ENCODE measurements at places on chromosomes 16 and 17.

GRCh38 chr16:84678541-84678940 is 21.3 kb upstream of the USP10 start:
- DNase-seq = no peak

GRCh38 chr16:80914379-80915078 is 92.2 kb downstream of the CMC2 start:
- DNase-seq = no peak

DNA sequence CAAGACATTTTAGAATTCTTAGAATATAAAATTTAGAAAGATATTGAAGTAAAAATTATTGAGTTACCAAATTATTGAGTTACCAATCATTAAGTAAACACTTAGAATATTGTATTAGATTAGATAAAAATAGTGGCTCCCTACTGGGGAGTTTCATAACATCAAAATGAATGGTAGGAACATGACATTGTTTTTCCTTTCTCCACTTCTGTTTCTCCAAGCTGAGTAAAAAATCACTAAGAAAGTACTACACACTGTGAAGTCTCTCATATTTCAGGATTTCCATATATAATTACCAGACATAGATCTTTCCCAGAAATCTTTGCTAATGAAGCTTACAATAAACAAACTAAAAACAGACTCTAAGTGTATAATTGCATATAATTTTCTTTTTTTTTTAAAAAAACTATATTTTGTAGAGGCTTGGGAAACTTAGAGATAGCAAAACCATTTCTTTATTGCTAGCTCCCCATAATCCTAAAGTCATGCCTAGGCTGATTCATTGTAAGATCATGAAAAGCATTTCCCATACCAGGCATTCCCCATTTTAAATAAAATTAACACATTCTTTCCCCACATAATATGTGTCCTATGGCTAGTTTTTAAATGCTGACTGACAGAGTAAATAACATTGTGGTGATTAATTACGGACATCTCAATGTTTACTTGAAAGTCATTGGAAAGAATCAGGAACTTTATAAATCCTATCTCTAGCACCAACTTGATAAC is 1408.7 kb upstream of the GOT2 start:
- no peak for DNase-seq

DNA sequence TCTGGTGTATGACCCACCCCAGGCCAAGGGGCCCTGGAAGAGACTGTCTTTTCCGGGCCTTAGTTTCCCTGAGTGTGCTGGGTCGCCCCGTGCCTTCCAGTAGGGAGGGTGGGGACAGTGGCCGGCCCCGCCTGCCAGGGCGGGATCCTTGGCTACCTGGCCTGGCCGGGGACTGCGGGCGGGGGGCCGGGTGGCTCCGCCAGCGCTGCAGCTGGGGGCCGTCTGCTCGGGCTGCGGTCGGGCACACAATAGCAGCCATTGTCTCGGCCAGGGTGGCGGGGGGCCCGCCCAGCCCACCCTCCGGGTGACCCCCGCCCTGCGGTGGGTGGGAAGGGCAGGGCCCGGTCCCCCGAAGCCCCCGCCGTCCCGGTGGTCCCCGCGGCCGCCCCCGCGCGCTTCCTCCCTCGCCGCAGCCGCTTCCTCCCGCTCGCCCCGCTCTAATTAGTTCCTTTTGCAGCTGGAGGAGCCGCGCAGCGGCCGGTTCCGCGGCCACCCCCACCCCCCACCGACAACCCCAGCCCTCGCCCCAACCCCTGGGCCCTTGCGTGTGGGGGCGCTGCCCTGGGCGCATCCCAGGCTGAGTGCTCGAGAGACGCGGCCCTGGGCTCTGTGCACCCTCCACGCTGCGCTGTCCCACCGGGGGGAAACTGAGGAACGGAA is 11.6 kb downstream of the GLIS2 start:
- no peak for DNase-seq

- DNase-seq = no peak
Measured at GRCh38 chr16:88651276-88651988, 579 bp upstream of the CYBA start.

DNA sequence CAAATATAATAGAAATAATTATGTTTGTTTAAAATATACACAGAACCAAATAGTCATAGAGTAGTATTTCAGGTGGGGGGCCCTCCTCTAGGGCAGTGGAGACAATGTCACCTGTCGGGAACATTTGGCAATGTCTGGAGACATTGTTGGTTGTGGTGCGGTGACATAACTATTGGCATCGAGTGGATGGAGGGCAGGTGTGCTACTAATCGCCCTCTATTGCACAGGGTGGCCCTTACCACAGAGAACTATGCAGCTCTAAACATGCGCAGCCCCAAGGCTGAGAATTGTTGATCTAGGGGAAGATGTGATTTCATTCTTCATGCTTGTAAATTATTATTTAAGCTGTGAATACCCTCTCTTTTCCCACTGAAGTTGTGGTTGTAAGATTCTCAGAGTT is 594.0 kb downstream of the WWOX start:
- DNase-seq = no peak

DNA sequence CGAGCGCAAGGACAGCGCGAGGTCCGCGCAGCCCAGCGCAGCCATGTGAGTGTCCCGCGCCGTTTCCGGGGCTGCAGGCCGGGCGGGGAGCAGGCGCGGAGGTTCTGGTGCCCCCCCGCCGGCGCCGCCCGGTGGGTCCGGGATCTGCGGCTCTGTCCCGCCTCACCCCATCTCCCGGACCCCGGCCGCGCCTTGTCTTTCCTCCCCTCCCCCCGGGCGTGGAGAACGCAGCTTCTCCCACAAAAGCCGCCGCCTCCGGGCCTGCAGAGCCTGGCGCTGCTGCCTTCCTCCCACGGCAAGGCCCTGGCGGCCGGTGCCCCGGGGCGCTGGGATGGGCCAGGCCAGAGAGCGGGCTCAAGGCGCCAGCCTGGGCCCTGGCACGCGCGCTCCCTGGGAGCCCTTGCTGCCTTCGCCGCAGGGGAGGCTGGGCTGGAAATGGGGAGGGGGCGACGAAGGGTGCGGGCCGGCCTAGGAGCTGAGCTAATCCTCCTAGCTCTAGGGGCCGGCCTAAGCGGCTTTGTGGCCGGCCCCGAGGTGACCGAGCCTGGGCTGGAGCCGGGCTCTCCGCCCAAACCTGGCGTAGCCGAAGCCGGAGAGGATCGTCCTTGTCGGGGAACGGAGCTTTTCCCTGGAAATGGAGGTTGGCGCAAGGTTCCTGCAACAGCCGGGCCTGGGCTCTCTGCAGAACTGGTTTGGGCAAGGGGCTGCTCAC is 397 bp downstream of the RIPOR1 start:
- DNase-seq = no peak

DNA sequence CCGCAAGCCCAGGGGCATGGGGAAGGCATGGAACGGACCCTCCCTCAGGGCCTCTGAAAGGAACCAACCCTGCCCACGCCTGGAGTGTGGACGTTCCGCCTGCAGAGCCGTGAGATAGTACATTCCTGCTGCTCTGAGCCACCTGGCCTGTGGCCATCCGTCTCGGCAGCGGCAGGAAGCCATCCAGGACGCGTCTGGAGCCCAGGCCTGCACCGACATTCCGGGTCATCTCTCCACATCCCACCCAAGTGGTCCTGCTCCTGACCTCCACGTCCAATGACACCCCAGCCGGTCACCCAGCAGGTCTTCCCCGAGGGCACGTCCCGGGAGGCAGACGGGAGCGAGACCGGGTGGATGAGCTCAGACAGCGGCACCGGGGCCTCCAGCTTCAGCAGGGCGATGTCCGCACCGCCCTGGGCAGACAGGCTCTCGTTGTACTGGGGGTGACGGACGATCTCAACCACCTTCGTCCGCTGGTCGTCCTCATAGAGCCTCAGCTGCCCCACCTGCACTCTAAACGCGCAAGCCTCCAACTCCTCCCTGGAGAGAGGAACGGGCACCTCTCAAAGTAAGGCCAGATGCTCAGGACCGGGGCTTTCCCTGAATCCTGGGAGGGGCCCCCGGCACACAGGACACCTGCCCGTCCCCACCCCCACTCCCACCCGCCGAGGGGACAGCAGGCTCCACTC is 21.3 kb upstream of the UBE2I start:
- DNase-seq = no peak

- no peak for DNase-seq
Measured at GRCh38 chr17:41769985-41770384, 16.5 kb downstream of the JUP start.

- DNase-seq = no peak
Measured at GRCh38 chr16:53827741-53828140, 123.8 kb downstream of the FTO start.

- DNase-seq = no peak
Measured at GRCh38 chr17:56468840-56469239, 124.7 kb upstream of the NOG start.

- no peak for DNase-seq
Measured at GRCh38 chr17:69450918-69451317, 36.4 kb downstream of the MAP2K6 start.

GRCh38 chr17:48621410-48622392 is 4.5 kb downstream of the HOXB9 start:
- no peak for DNase-seq

DNA sequence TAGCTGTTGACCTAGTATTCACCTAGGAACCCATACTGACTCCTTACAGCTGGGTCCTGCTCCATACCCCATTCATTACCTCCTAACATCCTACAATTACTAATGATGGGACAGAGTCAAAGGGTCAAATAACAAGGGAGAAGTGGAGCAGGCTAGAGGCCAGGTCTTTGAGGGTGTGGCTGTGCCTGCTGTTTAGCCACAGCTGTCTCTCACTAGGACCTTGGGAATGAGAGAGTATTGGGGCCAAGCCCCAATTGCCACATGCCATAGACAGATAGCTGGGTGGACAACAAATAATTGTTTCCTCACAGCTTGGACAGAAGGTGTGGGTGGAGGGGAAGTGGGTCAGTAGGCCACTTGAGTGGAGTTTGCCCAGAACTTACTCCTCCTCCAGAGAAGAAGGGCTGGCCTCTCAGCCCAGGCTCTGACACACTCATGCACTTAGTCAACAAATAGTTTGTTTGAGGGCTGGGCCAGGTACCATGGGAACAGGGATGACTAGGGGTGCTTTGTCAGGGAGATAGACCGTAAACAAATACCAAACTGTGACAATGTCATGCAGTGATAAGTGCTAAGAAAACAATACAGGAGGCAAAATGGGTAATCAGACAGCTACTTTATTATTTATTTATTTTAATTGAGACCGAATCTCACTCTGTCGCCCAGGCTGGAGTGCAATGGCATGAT is 10.2 kb upstream of the CENPT start:
- no peak for DNase-seq

DNA sequence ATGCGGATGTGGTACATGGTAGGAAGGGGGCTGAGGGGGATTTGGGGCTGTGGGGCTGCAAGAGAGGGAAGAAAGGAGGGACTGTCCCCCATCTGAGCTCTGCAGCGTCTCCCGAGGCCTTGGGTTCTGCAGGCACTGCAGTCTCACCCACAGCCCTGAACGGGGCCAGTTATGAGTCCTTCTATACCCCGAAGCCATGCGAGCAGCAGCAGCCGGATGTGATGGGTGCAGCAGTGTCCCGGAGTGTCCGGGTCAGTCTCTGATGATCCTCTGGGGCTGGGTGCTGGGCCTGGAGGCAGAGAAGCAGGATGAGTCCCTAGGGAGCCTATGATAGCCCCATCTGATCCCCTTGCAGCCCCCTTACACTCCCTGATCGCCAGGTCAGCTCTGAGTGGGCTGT is 41.5 kb downstream of the CPNE2 start:
- no peak for DNase-seq

DNA sequence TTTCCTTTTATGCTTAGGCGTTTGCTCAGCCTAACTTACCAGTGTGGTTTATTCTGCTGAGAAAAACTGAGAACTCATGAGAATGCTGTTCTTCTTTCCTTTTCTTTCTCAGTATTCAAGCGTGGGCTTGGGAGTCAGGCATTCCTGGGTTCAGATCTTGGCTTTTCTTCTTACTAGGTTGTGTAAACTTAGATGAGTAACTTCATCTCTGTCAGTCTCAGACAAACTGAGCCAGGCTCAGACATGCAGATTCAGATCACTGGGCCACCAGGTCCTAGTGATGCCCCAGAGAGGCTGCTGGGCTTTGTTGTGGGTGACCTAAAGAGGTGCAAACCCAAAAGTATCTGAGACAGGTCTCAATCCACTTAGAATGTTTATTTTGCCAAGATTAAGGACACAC is 95.8 kb upstream of the MPHOSPH6 start:
- no peak for DNase-seq

- DNase-seq = no peak
Measured at GRCh38 chr16:84514295-84514873, 9.9 kb upstream of the MEAK7 start.

GRCh38 chr17:1764284-1764683 is 2.4 kb downstream of the SERPINF1 start:
- DNase-seq = no peak

- DNase-seq = no peak
Measured at GRCh38 chr17:79650283-79650682, 39.4 kb upstream of the RBFOX3 start.

DNA sequence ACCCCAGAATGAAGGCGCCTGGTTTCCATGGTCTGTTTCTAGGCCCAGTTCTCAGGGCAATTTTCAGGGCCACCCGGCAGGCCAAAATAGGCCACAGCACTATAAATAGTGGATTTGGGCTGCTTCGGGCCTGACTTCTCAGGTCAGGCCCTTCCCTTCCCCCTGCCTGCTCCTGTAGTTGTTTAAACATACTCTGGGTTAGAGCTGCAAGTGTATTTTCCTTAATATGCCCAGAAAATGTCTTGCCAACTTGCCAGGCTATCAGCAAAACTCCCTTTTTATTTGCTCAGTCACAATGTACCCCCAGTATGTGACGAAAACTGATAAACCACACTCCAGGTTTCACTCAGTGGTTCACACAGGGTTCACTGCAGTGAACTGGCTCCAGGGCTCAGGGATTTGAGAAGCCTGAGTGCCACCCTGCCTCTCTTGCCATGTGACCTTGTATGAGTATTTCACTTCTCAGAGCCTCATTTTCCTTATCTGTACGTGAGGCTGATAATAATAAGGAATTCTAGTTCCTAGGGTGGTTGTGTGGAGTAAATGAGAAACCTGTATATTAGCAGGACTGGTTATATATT is 76.5 kb downstream of the GPRC5B start:
- DNase-seq = no peak

- DNase-seq = no peak
Measured at GRCh38 chr16:13779676-13780075, 140.3 kb upstream of the ERCC4 start.

DNA sequence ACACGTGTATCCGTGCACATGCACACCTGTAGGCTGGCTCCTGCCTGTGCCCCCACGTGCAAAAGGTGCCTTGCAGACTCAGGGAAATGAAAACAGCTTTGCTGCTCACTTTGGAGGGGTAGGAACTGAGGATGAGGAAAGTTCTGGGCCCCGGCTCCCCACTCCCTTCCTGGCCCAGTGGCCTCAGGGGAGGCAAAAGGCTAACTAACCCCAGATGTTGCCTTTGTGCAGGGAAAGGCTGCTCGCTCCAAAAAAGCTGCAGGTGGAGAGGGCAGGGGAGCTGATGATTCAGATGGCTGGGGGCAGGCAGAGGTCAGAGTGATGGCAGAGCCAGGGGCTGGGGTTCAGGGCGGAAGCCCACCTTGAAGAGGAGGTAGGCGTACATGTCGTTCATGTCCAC is 12.4 kb downstream of the PLCD3 start:
- no peak for DNase-seq
